ENCODE measurements at places on chromosomes 2 and 18. TPM values are rescaled to one million over a fixed set of nuclear protein-coding genes. Genes with fewer than 3 reads are reported as not detected.

GRCh38 chr2:144990661-144991060, 470.7 kb upstream of the ZEB2 start:
- H3K4me3 ChIP-seq = no peak overlapping the region
- H3K4me1 ChIP-seq = no peaks in the 10 kb centered on the region
- no peak overlapping the region for H3K27ac ChIP-seq

DNA sequence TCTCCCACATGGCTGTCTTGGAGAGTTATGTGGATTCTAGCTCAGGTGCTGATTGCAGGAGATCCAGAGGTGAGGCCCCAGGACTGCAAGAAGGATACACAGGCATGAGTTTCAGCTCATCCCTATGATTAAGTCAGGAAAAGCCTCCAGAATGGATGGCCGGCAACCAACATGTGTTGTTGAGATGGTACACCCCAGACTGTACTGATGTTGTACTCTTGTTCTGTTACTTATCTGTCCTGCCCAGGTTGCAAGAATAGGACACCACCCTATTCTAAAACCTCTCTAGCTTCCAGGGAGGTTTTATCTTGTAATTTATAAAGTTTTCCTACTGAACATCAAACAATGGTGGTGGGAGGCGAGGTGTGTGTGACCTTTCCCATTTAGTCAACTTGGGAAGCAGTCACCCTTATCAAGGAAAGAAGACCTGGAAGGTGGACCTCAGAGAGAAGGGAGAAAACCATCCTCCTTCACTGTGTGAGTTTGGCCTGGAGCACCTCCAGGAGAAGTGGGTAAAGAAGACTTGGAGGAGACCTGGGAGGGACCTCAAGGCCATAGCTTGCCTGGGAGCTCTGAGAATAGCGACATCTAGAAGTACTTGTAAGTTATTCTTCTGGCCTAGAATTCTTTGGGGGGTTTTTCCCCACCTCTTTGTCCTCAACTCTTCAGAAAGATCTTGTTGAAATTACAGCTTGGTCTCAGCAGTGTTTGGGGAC, 8.6 kb downstream of the FAM124B start:
- no peak overlapping the region for H3K27ac ChIP-seq
- DNase-seq = no peak
- no peak overlapping the region for H3K4me3 ChIP-seq
- no peaks in the 10 kb centered on the region for H3K36me3 ChIP-seq
- H3K27me3 ChIP-seq = no peaks in the 10 kb centered on the region

HOXD12 gene
- not detected for total RNA-seq

DNA sequence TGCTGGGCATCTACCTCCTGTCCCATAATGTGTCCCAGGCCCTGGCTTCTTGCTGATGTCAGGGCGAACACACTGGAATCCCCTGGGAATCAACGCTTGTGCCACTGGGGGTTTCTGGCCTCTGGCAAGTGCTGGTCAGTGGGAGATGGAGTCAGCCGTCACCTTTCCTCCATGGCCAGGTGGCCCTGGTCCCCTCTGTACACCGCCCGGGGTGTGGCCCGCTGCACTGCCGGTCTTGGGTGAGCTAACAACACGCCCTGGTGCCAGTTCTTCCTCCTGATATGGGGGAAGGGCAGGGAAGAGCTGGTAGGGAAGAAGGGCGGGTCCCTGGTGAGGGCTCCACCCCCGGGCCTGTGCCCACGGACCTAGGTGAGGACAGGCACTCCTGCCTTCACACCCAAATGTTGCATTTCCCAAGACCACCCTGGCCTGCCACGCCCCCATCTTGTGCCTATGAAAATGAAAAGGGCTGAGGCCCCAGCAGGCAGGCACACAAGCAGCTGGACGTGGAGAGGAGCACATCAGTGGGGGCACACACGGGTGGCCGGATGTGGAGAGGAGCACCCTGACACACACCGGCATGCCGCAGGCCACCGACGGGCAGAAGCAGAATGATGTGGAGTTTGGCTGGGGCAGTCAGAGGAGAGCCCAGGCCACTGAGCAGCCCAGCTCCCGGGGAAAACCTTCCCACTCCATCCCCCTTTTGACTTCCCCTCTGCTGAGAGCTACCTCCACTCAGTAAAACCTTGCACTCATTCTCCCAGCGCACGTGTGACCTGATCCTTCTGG, 140.5 kb downstream of the ASB1 start:
- DNase-seq = no peak
- no peaks in the 10 kb centered on the region for H3K36me3 ChIP-seq
- H3K27ac ChIP-seq = no peak overlapping the region
- H3K27me3 ChIP-seq = no peaks in the 10 kb centered on the region

DNA sequence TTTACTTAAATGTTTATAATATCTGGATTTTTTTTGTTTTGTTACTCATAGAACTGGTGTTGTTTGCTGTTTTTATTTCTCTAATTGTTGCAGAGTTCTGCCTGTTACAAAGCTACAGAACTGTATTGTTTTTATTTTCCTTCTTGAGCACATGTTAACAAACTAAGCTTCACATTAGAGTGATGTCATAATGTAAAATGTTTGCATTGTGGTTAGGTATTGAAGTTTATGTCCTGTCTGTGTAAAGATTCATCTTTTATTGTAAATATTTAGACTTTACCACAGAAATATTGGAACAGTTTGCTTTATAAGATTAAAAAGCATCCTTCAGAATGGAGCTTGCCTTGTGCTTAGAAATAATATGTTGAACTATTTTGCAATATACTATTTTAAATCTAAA, 67.7 kb downstream of the CLIP4 start:
- no peak overlapping the region for H3K4me3 ChIP-seq
- no peaks in the 10 kb centered on the region for H3K27me3 ChIP-seq
- no peak for DNase-seq
- no peaks in the 10 kb centered on the region for H3K4me1 ChIP-seq
- no peak overlapping the region for H3K27ac ChIP-seq
- H3K36me3 ChIP-seq = no peaks in the 10 kb centered on the region

DNA sequence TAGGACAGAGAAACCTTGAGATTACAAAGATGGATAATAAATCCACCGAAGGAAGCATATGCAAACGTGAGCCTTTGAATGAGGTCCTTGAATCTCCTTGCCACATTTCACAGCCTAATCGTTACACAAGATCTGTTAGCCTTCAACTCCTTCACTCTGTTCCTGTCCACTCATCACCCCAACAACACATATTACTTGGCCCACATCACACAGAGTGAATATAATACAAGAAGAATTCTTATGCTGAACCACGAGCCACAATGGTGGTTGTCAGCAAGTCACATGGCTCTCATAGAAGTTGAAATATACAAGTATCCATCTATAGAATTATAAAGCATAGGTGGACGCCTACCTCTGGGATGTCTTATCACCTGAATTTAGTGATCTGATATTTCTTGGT, 12.6 kb downstream of the ZBTB7C start:
- no peak for DNase-seq
- H3K4me1 ChIP-seq = peaks cover 34% of the 10 kb centered on the region
- H3K4me3 ChIP-seq = no peak overlapping the region
- no peaks in the 10 kb centered on the region for H3K36me3 ChIP-seq
- H3K27ac ChIP-seq = no peak overlapping the region
- H3K27me3 ChIP-seq = no peaks in the 10 kb centered on the region

DNA sequence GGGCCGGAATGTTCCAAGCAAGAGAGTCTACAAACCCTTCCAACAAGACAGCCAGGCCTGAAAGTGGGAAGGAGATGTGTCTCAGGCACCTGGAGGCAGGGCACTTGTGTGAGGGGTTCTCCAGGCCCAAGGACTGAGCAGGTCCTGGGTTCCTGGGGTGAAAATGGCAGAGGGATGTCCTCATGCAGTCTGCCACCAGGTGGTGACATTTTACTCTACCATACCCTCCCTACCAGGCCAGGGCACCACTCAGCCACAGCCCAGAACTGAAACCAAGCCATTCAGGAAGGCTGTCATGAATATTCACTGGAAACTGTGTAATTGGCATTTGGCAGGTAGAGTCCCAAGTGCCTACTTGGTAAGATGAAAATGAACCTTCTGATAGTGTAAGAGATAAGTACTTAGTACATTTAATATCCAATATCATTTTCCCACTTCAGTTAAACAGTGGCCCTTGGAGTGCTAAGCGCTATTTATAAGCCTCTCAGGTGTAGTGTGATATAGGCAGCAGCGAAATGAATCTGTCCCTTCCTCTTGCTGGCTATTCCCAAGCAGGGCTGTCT, 185.1 kb downstream of the MYO5B start:
- H3K27me3 ChIP-seq = no peaks in the 10 kb centered on the region
- peak; percentile 55 for DNase-seq
- no peaks in the 10 kb centered on the region for H3K36me3 ChIP-seq
- no peaks in the 10 kb centered on the region for H3K4me1 ChIP-seq
- H3K4me3 ChIP-seq = no peak overlapping the region
- no peak overlapping the region for H3K27ac ChIP-seq

Data from testis (tissue), 5 donors.